MM.1S (cell line): ENCODE measurements at places on chromosomes 3 and 15.

DNA sequence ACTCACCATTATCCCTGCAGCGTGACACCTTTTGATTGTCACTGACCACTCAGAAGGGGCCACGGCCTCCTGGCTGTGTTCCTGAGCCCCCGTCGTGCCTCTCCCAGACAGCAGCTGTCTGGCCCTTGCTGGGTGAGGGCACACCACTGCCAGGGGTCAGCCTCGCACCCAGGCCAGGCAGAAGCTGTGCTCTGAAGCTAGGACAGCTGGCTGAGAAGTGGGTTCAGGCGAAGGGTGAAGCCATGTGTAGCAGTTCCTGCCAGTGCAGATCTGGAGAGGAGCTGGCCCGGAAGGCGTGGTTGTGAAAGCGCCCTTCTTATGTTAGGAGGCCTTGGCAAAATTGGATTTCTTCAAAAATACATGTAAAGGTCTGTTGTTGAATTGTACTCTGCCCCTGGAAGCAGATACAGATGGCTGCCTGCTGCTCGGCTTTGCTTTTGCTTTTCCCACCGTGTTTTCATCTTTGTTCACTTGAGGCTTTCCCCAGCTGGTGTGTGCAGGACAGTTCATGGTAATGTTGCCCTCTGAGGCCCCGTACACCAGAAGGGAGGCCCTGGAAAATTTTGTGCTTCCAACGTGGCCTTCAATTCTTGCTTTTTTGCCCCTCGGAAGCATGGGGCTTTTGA lies 49.1 kb downstream of the KLHL25 start:
- no peak overlapping the region for H3K4me3 ChIP-seq
- DNase-seq = no peak
- H3K36me3 ChIP-seq = no peaks in the 10 kb centered on the region; the same call in 1 of the 2 replicates
- no peak overlapping the region for H3K27ac ChIP-seq
- no peaks in the 10 kb centered on the region for H3K4me1 ChIP-seq

GRCh38 chr3:99418209-99418635 lies 220.2 kb upstream of the COL8A1 start:
- H3K4me1 ChIP-seq = no peaks in the 10 kb centered on the region
- H3K36me3 ChIP-seq = no peaks in the 10 kb centered on the region
- H3K27me3 ChIP-seq = no peaks in the 10 kb centered on the region
- H3K27ac ChIP-seq = no peak overlapping the region

DNA sequence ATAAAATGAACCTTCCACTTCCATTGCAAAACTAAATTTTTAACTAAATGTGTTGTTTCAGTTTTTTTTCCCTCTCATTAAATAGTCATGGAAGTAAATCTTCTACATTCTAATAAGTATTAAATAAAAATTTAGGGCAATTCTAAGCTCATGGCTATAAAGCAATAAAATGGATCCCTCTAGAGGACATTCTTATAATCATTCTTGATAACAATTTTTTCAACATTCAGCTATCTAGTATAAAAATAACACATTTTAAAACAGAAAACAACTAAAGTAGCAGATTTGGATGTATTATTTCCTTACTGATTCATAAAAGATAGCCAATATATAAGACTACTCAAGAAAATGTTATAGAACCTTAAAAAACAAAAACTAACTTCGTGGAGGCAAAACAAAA lies 393.1 kb downstream of the PLOD2 start:
- no peak overlapping the region for H3K4me3 ChIP-seq
- H3K27ac ChIP-seq = no peak overlapping the region
- DNase-seq = peak; percentile 9

DNA sequence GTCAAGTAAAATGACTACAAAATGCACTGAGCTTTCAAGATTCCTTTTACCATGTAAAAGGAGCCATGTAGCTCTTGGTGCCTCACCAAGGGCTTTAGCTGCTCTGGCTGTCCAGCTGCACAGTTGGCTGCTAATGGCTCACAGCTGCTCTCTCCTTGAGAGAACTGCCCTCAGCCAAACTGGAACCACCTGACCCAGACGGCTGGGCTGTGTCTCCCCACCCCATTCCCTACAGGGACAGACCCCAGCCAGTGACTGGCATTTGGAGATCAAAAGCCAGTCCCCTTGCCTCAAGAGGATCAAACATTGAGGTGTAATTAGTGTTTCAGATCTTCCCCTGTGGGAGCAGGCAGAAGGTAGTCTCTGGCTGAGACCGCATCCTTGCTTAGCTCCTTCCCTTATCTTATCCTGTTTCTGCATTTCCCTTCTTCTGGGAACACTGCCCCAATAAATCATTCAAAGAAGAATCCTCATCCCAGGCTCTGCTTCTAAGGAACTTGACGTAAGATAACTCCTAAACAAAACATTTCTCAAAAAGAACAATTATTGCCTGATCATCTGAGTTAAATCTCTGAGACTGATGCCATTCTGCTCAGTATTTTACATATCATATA lies 28.6 kb upstream of the UBE2E2 start:
- H3K4me1 ChIP-seq = no peaks in the 10 kb centered on the region
- no peaks in the 10 kb centered on the region for H3K36me3 ChIP-seq
- no peak overlapping the region for H3K27ac ChIP-seq
- H3K27me3 ChIP-seq = no peaks in the 10 kb centered on the region

DNA sequence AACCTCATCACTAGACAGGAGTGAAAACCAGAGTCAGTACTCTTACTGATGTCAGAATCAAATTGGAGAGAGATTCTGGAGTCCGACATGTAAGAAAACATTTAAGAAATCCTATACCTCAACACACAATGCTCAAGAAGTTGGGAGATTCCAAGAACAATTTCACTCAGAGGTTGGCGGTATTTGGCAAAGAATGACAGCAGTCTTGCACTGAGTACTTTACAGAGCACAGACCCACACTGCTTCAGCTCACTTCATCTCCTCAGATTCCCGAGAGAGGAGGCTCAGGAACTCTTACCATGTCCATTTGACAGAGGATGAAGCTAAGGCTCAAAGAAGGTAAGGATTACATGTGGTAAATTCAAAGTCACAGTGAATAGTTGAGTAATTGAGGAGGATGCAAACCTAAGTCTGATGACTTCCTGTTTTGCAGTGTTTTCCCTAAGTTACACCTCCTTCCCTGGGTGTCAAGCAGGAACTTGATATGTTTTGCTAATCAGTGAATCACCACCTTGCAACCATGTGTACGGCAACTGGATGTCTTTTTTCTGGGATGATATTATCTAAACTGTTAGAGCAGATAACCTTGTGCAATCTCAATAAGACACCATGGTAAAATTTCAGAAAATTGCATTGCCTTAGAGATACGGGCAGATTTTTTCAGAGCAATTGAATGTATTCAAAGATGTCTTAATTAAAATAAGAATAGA lies 61.3 kb upstream of the MME start:
- no peaks in the 10 kb centered on the region for H3K4me1 ChIP-seq
- no peaks in the 10 kb centered on the region for H3K27me3 ChIP-seq
- no peak for DNase-seq
- H3K4me3 ChIP-seq = no peak overlapping the region
- H3K27ac ChIP-seq = no peak overlapping the region

DNA sequence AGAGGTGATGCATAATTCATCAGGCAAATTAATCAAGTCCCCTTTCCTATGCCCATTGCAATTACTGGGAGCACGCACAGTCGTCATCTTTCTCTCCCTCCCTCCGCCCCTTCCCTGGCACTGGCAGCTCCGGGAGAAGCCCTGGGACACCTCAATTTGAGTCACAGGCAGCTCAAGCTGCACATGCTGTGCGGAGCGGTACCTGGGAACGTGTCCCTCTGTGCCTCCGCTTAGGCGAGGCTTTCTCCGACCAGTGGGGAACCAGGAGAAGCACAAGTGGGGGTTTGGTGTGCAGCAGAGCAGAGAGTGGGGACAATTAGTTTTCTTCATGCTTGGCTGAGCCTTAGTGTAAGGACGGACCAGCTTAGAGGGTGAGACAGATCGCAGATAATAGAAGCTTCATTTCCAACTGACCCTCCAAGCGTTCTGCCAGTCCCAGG lies 88.3 kb downstream of the SOX14 start:
- no peaks in the 10 kb centered on the region for H3K36me3 ChIP-seq
- no peaks in the 10 kb centered on the region for H3K27me3 ChIP-seq
- no peaks in the 10 kb centered on the region for H3K4me1 ChIP-seq
- DNase-seq = no peak
- H3K27ac ChIP-seq = no peak overlapping the region
- no peak overlapping the region for H3K4me3 ChIP-seq

GRCh38 chr3:5462086-5462485 lies 274.6 kb downstream of the EDEM1 start:
- no peaks in the 10 kb centered on the region for H3K4me1 ChIP-seq
- H3K36me3 ChIP-seq = no peaks in the 10 kb centered on the region
- H3K27me3 ChIP-seq = no peaks in the 10 kb centered on the region
- no peak overlapping the region for H3K27ac ChIP-seq
- no peak for DNase-seq
